ENCODE measurements at places on chromosomes 13 and 19.

DNA sequence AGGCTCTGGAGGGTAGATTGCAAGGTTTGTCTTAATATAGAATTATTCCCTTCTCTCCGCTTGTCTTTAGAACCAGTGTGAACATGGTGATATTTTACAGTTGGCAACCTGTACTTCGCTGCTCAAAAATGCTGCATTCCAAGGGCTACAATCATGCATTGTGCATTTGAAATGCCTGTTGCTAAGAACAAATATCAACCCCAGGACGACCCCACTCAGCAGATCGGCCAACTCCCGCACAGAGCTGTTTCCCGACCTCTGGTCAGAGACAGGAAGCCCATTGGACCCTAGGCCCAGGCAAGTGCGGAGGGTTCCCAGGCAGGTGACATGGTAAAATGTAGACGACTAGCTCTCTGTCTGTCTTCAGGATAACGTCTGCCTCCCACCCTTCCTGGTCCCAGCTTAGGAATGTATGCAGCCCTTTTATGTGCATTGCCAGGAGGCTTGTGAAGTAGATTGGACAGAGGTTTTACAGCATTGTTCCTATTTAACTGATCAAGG is 263.5 kb downstream of the FOXO1 start:
- peak; percentile 46 for DNase-seq

DNA sequence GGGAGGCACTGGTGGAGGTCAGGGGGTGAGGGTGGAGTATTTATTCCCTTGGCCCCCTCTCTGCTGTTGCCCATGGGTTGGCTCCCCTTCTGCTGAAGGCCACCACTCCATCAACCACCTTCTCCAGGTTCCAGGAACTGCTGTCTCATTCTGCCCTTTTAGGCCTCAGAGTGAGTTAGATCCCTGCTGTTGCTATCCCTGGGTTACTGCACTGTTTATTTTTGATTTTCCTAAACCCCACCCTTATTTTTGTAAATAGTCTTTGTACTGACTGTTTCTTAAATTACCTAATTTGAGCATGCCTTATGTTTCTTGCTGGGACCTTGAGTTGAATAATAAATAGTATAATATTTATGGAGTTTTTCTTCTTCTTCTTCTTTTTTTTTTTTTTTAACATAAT is 132.8 kb downstream of the RGCC start:
- no peak for DNase-seq

DNA sequence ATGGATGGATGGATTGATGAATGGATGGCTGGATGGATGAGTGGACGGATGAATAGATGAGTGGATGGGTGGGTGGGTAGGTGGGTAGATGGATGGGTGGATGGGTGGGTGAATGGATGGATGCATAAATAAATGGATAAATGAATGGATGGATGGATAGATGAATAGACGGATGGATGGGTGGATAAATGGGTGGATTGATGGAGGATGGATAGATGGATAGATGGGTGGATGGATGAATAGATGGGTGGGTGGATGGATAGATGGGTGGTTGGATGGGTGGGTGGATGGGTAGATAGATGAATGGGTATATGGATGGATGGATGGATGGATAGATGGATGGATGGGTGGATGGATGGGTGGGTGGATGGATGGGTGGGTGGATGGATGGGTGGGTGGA is 84.9 kb upstream of the ZNF536 start:
- no peak for DNase-seq

DNA sequence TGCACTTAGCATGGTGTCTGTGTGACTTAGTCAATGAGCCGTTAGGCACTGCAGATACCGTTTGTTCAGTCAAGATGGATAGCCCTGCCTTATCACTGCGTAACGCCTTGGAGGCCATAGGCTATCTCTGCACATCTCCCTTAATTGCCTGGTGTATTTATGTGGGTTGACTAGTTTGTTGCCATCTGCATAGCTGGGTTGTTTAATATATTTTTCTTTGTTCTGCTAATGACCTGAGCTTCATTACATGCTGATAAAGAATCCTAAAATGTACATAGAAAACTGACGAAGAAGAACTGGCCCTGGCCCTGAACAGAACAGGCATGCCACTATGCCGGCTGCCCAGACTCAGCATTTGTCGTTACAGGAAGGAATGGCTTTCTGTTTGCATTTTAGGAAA is 297.8 kb downstream of the SHISA2 start:
- DNase-seq, result no peak

GRCh38 chr13:113528101-113528812 is 37.7 kb upstream of the DCUN1D2 start:
- DNase-seq, result no peak

DNA sequence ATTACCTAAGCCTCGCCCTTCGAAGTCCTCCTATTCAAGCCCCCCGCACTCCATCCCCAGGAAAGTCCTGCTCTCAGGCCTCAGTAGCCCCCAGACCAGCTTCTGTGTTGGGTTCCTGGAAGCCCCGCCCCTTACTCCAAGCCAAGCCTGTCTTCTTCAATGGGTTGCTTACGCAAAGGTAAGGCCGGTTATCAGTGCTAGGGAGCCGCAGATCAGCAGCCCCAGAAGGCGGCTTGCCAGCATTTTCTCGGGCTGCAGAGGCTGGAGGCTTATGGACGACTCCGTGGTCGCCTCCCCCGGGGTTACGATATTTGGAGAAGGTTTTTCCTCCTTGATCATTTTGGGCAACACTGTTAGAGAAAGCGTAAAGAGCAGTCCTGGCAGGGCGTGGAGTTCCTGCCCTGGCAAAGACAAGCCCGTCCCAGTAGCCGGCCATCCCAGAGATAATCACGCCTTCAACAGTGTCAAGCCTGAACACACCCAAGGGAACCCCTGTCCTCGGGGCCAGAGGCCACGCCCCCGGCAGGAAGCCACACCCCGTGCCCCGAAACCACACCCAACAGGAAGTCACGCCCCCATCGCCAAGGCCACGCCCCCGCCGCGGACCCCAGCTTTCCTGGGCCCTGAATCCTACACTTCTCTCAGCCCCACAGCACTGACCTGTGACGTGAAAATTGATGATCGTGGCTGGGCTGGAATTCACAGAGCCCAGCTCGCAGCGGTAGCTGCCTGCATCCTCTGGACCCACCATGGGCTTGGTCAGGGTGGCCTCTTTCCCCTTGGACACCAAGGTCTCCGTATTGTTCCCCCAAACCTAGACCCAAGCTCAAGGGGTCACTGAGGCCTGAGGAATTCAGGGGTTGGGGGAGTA is 954 bp upstream of the RASIP1 start:
- peak; percentile 35 for DNase-seq

DNA sequence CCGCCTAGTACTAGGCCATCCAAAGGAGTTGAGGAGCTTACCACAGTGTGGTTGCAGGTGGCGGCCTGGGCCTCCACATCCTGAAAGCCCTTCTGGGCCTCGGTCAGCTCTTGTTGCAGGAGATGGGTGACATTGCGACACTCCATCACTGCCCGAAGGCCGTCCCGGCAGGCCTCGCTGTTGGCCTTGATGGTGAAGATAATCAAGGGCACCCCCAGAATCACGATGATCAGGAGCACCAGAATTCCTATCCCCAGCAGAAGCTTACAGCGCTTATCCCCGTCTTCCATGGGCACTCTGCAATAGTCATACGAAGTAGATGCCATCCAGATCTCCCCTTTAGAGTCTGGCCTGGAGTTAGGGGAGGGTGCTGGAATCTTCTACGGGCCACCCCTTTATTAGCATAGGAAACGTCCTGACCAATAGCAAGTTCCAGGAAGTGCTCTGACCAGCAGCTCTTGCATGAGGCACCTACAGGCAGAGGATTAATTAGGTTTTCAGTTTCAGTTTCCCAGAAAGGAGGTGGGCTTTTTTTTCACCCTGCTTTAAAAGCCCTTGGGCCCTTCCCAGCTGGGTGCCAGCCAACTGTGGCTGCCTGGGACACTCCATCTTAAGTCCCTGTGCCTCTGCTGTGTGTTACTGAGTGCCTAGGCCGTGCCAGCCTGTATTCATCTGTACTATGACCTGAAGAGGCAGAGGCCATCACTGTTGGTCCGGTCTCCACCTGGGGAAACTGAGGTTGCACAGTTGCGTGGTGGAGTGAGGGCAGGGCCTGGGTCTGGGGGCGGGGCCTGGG is at the start of gene BST2:
Gene BST2 (minus strand): TSS at position 381 of the 796 bp plus-strand sequence. CDS start 55 bp downstream, at position 326.
- no peak for DNase-seq

DNA sequence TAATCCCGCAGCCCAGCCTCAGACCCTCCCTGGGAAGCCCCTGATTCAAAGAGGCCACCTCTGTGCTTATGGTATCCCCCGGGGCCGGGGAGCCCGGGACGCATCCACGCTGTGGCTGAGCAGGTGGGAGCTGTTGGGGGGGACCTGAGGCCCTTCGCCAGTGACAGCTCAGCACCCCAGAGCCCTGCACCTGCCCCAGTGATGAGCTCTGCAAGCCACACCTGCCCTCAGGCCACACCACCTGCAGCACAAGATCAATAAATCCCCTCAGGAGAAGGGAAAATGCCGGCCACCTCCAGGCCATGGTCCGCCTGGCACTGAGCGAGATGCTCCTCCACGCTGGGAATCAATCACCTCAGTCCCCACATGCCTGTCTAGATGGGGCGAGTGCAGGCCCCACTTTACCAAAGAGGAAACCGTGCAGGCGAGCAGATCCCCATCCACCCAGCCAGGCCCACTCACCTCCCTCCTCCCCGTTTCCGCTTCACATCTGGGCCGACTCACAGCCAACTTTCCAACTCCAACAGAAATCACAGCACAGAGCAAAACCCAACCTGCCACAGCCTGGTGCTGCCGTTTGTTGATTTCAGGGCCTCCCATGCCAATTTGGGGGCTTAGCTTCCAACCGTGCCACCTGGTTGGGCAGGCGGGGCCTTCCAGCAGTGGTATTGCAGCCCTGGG is 12.8 kb downstream of the MOB3A start:
- no peak for DNase-seq

DNA sequence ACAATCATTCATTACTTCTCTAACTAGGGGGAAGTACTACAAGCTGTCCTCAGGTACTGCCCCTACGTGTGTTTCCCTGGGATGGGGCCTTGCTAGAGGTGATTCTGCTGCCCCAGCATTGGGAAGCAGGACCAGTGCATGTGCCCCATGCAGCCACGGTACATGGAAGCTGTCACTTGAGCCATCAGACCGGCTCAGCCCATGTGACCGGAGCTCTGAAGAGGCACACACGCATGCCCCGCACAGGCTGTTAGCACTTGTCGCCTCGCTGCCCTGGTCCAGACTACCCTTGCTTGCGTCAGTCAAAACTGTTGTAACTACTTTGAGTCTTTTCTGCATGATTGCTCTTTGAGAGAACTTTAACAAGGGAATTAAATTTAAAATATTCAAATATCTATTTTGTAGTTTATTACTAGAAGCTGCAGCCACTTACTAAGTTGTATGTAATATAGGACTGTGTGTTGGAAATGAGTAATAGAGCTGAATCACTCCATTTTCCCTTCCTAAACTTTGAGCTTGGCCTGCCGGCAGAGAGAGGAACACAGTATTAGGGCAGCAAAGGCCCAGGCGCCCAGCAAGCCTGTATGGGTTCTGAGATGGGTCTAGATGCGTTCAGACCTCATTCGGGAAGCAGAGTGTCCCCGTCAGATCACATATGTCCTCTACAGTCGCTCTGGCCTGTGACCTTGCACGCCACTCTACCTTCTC is 42.2 kb downstream of the DHRS12 start:
- DNase-seq, result no peak

DNA sequence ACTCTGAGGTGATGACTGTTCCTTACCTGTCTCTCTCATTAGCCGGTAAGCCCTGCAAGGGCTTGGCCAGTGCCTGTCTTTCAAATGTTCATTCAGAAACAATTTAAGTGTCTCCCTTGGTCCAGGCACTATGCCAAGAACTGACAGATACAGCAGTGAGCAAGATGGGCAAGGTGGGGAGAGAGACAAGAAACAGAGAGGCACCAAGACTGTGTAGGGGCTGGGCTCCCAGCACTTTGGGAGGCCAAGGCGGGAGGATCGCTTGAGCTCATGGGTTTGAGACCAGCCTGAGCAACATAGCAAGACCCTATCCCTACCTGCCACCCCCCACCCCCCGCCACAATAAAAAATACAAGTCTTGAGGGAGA is 1.3 kb upstream of the CCNE1 start:
- peak; percentile 30 for DNase-seq
